NCI-H446 (cell line): ENCODE measurements at places on chromosomes 6 and 20.

DNA sequence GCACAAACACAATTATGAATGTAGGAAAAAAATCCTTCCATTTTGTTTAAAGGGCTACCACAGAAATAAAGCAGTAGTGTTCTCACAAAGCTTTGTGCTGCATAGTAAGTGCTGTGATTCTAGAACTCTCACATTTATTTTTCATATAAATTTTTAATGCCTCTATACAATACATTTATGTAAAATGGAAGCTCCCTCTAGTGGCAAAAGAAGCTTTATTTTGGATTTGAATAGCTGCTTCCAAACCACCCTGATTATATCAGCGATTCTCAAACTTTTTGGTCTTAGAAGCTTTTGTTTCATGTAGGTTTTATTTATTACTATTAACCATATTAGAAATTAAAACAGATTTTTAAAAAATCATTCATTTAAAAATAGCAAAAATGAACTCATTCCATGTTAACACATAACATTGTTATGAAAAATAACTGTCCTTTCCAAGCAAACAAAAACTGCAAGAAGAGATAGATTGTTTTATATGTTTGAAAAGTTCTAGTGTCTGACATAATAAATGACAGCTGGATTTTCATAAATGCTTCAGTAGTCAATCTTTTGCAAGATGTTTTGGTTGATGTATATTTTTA lies 38.4 kb downstream of the HS3ST5 start:
- no peak for DNase-seq

- DNase-seq = no peak
Observed at GRCh38 chr20:44001667-44002596, 87.3 kb downstream of the TOX2 start.

- DNase-seq = no peak
Observed at GRCh38 chr20:48564982-48565539, 262.7 kb downstream of the PREX1 start.

- DNase-seq = no peak
Observed at GRCh38 chr6:166957087-166957804, 896 bp upstream of the RNASET2 start.

- no peak for DNase-seq
Observed at GRCh38 chr20:48582673-48582985, 245.2 kb downstream of the PREX1 start.

- peak; percentile 70 for DNase-seq
Observed at GRCh38 chr20:50366270-50367103, 143.7 kb upstream of the PTPN1 start.

- DNase-seq = peak; percentile 39
Observed at GRCh38 chr6:158376631-158377081, 64.4 kb downstream of the TULP4 start.

GRCh38 chr20:50308513-50309279 lies 118.1 kb downstream of the CEBPB start:
- DNase-seq = peak; percentile 85

GRCh38 chr6:53259860-53260580 lies 88.7 kb downstream of the ELOVL5 start:
- DNase-seq = no peak

- no peak for DNase-seq
Observed at GRCh38 chr6:32449088-32449736, 9.5 kb downstream of the HLA-DRA start.

DNA sequence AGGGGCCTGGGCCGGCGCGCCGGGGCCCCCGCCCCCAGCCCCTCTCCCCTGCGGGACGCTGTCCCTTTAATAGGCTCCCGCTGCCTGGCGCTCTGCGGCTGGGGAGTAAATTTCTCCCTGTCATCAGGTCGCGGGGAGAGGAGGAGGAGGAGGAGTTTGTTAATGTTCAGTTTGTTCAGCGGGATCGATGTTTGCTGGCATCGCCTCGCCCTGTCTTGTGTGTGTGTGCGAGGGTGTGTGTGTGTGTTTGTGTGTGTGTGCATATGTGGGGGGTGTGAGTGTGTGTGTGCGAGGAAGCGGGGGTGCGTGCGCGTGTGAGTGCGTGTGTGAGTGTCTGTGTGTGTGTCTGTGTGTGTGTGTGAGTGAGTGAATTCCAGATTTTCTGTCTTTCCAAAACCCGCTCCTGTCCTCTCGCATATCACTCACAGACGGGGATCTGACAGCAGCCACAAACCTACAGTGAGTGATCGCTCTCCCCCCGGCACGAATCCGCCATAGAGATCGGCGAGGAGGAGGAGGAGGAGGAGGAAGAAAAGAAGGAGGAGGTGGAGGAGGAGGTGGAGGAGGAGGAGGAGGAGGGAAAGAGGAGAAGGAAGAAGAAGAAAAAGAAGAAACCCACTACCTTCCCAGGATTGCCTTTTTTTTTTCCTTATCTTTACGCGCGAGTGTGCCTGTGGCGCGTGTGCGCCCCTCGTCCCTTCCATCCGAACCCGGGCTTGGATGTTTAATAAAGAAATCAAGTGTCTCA lies at the start of gene TSHZ2:
Gene TSHZ2 (plus strand): TSS at position 169 of the 748 bp plus-strand sequence. CDS start 936 bp downstream, outside the sequence.
- peak; percentile 61 for DNase-seq

- no peak for DNase-seq
Observed at GRCh38 chr20:44012466-44013226, 98.0 kb downstream of the TOX2 start.
